ENCODE measurements at places on chromosomes 3 and 15.

GRCh38 chr3:197957790-197958133 is 2.3 kb upstream of the LMLN start:
- DNase-seq: no peak

- DNase-seq: no peak
Observed at GRCh38 chr15:39193611-39194010, 387.3 kb upstream of the THBS1 start.

DNA sequence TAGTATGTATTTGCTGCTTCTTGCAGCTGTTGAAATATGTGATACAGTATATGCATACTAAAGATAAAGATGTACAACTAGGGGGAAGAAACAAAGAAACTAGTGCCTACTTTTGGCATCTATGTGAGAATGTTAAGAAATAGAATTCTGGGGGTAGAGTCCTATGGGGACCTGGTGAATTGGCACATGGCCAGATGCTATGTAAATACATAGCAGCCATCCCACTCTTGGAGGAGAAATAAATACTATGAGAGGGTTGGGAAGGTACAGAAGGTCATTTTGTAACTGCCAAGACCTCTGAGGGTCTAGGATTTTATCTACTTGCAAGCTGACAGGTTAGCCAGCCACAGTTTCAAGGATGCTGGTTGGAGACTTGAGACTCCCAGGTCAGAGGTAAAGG is 298.3 kb upstream of the TBL1XR1 start:
- no peak for DNase-seq

DNA sequence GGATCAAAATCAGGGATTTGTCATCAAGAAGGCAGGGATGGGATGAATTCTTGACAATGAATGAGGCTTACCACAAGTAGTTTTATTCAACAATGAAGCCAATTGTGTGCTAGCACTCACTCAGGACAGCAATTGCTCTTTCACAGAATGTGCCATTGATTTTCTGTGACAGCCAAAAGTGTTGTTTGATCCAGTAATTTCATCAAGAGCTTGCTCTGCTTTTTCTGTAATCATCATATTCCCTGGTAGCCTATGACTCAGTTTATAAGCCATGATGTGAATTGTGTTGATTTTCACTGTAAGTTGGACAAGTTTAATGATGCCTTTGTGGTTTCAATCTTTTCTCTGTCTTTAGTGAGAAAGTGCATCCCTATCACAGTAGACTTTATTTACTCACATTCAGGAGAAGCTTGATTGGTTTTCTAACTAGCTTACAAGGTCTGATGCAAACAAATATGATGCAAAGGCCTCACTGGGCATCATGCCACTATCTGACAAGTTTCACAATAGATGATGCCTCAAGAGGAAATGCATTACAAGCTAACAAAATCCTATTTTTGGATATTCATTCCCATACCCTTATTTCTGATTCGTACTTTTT is 13.6 kb upstream of the CSRNP1 start:
- DNase-seq: no peak

- DNase-seq: no peak
Observed at GRCh38 chr3:184574515-184575417, 13.2 kb downstream of the EPHB3 start.

GRCh38 chr3:122099255-122099654 is 44.1 kb downstream of the CD86 start:
- no peak for DNase-seq

GRCh38 chr15:42721916-42722315 is 15.0 kb downstream of the CDAN1 start:
- DNase-seq: no peak

DNA sequence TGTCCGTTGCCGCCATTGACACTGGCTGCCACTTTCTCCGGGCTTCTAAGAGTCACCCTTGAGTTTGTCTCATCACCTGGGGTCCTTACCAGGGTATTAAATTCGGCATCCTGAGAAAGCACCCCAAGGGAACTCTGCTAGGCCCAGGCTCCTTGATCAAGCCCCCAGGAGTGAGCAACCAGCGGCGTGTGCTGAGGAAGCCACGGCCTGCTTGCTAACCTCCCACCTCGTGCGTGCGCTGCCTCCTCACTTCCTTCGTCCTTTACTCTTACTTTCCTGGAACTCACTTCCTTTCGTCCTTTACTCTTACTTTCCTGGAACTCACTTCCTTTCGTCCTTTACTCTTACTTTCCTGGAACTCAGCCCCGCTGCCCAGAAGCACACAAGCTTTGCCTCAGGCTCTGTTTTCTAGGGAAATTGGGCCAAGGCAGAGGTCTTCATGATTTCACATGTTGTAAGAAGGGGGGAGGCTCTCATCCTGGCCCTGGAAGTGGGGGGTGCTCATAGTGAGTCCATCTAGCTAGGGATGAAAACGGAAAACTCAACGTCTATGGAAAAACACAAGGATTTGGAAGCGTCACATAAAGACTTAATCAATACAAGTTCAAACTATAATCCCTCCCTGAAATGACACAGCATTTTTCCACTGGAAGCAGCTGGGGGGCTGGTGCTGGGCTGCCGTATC is 36.7 kb upstream of the BDH1 start:
- no peak for DNase-seq

- no peak for DNase-seq
Observed at GRCh38 chr3:189593581-189593980, 37.6 kb upstream of the TP63 start.

DNA sequence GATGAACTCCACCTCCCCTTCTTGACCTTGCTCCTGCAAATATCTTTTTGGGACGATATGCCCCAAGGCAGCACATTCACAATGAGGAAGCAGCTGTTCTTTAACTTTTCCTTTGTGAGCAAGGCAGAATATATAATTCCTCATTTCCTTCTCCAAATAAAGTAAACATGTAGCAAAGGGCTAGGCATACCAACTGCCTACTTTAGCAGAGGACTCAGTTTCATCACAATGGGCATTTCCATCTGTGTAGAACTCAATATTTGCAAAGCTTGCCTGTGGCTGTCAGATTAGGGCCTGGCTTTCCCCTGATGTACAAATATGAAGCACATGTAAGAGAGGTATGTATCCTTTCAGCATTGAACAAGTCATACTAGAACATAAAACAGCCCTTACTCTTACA is 366.9 kb downstream of the RSL24D1 start:
- no peak for DNase-seq

DNA sequence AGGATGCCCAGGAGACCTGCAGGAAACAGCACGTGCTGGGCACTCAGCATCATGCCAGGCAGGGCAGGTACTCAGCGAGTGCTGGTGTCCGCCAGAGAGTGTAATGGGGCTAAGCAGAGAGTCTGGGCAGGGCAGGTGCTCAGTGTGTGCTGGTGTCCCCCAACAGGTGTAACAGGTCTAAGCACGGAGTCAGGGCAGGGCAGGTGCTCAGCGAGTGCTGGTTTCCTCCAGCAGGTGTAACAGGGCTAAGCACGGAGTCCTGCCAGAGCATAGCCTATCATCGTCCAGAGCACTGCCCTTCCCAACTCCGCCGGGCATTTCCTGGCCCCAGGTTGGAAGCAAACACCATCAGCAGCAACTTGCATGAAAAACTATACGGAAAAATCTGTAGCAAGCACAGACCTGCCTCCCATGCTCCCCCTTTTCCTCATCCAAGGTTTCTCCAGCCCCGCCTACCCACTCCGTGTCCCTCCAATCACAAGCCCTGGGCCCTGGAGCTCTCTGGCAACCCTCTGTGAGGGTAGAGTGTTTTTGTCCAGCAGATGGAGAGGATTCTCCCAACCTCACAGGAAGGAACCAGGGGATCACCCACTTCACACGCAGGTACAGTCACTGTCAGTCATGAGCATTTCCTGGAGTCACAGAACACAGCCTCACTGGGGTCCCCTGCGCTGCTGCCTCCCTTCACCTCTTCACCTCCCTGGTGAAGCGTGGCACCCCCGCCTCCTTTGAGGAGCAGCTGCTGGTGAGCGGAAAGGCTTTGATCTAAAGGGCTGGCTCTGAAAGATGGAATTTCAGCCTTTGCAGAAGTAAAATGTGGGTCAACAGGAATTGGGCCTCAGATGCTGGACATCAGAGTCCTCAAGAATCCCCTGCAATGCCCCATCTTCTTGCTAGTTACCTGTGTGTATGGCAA is 302.5 kb downstream of the OCA2 start:
- DNase-seq: no peak

DNA sequence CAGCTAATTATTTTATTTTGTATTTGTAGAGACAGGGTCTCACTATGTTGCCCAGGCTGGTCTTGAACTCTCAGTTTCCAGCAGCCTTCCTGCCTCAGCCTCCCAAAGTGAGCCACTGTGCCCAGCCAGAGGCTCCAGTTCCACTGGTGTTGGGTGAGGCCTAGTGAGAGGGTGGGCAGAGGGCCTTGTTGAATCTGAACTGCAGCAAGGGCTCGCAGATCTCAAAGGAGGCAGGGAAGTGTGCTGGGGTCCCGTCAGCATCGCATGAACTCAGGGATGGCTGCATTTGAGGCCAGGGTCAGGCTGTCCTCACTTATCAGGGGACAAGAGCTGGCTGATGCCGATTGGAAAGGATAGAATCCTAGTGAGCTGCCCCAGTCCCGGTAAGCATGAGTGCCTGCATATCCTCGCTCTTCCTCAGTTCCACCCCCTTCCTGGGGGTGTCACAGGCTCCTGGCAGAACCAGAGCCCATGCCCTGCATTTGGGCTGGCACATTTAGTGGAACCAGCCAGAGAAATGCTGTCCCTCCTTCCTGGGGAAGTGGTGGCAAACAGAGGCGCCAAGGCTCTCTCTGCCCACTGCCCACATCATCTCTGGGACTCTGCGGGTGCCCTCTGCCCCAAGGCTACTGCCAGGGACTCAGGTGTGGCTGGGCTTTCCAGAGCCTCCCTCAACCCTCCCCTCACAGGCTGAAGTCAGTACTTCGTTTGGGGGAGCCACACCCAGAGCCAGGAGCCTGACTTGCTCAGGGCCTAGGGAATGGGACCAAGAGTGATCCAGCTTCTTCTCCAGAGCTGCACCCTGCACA is 24.1 kb downstream of the ALS2CL start:
- no peak for DNase-seq

GRCh38 chr3:46845397-46845859 is 17.8 kb downstream of the MYL3 start:
- no peak for DNase-seq

- no peak for DNase-seq
Observed at GRCh38 chr3:134249296-134249841, 1.3 kb downstream of the RYK start.

DNA sequence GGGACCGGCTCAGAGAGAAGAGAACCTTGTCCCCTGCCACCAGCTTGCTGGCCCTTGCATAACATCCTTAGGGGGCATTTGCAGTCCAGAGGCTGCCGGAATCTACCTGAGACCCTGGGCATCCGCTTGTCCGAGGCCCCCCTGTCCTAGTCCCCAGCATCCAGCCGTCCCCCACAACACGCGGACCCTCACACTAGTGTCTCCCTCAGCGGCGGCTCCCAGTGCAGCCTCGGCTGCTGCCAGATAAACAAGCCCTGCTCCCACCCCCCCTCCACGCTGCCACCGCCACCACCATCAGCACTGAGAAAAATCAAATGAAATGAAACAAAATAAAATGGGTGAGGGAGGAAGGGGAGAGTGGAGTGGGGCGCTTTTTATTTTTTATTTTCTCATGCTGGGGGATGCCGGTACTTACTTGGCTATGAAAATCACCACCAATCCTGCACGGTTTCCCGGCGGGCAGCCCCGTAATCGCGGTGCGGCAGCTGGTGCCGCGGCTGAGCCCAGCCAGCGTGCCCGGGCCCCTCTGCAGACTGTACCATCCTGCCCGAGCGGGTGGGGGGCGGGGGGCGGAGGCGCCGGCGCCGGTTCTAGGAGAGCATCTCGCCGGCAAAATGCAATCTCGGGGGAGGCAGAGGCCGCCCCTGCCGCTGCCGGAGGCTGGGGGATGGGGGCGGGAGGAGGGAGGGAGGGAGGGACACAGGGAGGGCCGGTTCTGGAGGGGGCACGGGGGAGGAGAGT is at the start of gene ATP2B2:
Gene ATP2B2, minus strand, starts transcription at position 537 of the 741 bp plus-strand sequence. CDS start 56,043 bp downstream, outside the sequence.
- no peak for DNase-seq

DNA sequence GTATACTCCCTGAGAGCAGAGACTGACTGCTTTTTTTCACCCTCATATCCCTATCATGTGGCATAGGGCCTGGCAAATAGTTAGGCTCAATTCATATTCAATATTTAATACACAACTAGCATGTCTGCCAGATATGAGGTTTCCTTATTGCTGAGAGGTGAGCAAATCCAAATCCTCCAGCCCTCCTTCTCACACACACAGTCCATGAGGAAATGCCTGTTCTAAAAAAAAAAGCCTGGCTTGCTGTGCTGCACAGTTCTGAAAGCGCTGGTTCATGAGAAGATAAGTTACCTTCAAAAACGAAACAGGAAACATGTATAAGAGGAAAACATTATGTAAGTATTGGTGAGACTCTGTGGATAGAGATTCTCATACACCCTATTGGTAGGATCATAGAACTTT is 15.5 kb upstream of the ACAP2 start:
- DNase-seq: peak; percentile 51

DNA sequence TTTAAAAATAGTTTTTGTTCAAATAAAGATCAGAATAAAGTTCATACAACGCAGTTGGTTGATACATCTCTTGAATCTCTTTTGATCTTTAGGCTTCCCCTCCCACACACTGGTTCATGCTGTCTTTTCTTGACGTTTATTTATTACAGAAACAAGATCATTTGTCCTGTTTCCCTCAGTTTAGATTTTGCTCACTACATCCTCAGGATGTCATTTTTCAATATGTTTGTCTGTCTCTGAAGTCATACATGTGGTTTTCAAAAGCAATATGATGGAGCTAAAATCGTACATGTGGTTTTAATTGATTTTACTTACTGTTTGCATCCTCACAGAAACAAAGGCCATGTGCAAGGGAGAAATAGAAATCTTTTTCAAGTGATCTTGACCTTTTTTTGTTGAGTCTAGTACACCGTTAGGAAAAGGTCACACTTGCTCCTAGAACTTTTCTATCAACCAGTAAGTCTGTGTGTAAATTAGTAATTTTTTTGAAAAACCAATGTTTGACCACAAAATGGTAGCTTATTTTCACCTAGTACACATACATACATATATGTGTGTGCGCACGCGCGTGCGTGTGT is 63.7 kb upstream of the SENP5 start:
- DNase-seq: no peak

DNA sequence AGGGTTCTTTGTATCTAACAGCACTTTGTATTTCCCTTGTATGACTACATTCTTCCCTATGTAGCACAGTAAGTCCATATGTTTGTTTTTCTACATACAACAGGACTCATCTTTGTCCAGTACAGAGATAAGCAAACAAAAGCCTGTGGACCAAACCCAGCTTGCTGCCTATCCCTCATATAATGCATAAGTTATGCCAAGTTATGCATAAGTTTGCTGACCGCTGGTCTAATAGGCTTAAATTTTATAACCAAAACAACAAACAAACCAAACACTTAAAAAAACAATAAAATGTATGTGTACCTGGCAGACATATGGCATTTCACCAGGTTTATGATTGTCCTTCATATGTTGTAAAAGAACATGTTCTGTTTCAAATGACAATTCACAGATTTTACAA is 56.0 kb downstream of the ZNF280D start:
- DNase-seq: no peak
